GOT3 (cell line): ENCODE measurements at places on chromosomes 7 and 10.

DNA sequence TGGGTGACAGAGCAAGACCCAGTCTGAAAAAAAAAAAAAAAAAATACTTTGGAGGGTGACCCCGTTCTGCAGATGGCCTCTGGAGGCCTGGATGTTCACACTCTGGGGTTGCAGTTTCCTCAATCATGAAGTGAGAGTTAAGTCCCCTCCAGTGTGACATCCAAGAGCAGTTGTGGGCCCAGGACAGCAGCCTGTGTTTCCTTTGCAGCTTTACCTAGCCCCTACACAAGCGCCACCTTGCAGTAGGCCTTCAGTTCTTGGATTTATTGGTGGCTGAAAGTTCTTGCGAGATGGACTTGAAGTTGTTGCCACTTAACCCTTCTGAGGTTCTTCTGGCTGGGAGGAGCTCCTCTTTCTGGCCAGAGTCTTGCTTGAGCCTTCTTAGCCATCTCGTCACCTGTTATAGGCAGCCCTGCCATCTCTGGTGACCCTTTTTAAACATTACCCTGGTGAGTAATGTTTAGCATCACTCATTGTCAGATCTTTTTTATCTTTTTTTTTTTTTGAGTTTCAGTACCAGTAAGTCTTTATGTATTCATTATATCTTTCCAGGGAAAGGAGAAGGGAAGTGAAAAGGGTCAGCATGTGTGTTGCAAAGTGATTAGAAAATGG is 3.4 kb upstream of the ACTR3C start:
- no peak for DNase-seq

GRCh38 chr10:7492660-7493046 is 81.8 kb upstream of the SFMBT2 start:
- DNase-seq = no peak

DNA sequence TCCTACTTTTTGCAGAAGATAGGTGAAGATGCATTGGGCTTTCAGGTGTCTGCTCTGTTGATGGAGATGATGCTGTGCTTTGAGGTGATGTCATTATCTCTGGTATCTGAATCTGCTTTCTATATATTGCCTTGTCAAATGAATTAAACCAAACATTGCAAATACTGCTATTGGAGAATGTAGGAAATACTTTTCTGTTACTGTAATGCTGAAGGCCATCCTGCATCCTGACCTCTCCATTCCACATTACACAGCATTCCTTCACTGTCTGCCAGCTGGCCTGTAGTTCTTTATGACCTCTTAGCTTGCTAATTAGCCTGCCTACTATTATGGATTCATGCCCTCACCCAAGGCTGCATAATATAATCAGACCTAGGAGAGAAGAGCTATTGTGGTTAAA is 73.2 kb downstream of the VCL start:
- DNase-seq = no peak

DNA sequence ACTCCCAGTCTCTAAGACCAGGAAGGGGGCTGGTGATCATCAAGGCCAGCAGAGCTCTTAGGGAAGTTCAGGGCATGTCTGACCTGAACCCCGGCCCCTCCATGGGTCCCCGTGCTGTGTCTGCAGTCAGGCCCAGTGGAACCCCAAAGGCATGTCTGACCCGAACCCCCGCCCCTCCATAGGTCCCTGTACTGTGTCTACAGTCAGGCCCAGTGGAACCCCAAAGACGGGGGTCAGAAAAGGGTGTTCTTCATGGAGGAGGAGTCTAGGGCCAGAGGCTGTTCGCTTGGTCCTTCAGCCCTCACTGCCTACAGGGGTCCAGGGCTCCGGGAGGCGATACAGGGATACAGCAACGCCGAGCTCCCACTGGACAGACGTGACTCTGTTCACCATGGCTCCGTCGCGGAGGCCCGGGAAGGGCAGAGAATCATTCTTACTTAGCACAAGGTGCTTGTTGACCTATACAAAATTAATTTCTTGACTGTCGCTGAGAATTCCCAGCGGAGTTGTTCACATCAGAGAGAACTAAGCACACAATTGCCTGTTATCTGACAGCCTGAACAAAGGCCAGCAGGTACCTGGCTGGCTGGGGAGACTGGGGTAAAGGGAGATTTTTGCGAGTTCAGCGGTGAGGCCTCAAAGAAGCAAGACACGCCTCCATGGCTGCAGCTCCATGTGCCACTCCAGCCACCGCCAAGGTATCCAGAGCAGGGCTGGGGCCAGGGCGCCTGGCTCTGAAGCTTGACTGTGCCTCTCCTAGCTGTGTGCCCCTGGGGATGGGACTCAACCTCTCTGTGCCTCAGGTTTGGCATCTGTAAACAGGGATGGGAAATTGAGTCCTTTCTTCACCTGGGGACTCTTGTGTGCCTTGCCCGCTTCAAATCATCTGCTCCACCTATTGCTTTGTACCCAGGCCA is 26.8 kb downstream of the EN2 start:
- DNase-seq = no peak

GRCh38 chr7:131556909-131557651 is 652 bp upstream of the PODXL start:
- no peak for DNase-seq

DNA sequence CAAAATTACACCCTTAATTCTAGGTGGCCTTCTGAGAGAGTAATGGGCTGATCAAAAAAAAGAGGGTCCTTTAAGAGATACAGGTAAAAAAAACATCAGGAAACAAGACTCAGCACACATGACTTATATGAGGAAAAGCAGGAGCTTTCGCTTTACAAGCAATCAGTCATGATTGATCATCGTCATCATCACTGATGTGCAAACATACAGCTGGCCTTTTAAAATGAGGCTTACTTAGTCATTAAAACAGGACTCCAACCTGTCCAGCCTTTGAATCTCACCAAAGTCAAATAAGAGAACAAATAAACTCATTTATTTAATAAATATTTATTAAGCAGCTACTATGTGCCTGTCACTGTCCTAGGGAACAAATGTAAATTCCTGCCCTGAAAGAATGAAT is 255.3 kb downstream of the SKAP2 start:
- no peak for DNase-seq

DNA sequence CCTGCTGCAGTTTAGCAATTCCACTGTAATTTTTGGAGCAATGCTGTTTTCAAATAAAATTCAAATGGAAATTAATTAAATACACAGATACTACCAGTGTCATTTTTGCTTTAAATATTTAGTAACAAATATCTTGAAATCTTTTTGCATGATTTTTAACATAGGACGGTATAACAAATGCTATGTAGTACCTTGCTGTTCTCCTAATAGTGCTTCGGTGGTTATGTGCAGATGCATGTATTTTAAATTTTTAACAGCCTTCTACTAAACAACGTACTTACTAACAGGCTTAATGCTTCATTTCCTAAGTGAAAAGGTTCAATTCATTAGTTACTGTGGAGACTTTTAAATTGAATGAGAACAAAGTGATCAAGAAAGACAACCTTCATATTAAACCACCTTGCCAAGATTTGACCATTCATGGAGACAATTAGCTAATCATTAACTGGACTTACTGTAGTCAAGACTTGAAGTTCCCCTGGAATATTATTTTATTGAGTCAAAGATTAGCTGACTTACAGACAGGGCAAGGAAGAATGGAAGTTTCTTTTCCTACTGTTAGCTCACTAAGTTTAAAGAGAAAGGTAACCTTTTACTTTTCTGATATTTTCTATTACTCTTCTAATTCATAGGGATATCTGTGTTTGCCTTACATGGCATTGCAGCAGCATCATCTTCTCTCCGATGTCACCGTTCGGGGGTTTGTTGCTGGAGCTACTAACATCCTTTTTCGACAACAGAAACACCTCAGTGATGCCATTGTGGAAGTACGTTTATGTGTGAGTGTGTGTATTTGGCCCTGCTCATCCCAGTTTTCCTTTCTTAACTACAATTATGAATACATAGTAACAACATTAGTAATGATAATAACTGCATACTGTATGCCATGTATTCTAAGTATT is 74.3 kb downstream of the AVL9 start:
- no peak for DNase-seq

GRCh38 chr7:112023282-112023681 is 182.9 kb downstream of the DOCK4 start:
- DNase-seq = no peak

GRCh38 chr7:94436018-94436604 is 41.4 kb downstream of the COL1A2 start:
- DNase-seq = no peak

- DNase-seq = no peak
These were observed 31.9 kb downstream of the HEPACAM2 start for GRCh38 chr7:93194386-93194785.

GRCh38 chr10:121158988-121159579 is 307.9 kb downstream of the WDR11 start:
- no peak for DNase-seq

GRCh38 chr10:87771871-87772500 is 46.0 kb downstream of the ATAD1 start:
- DNase-seq = no peak

GRCh38 chr10:8726084-8726778 is 671.7 kb downstream of the GATA3 start:
- DNase-seq = no peak

- no peak for DNase-seq
These were observed 182.5 kb upstream of the AKR1E2 start for GRCh38 chr10:4643471-4643870.

GRCh38 chr10:130003787-130004613 is 39.9 kb upstream of the EBF3 start:
- DNase-seq = no peak

DNA sequence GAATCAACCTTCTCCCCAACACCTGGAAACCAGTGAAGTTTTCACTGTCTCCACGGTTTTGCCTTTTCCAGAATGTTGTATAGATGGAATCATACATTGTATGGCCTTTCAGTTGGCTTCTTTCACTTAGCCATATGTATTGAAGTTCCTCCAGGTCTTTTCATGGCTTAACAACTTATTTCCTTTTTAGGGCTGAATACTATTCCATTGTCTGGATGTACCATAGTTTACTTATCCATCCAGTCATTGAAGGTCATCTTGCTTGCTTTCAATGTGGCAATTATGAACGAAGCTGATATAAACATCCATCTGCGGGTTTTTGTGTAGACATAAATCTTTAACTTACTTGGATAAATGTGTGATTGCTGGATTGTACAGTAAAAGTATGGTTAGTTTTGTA is 69.2 kb upstream of the ZRANB1 start:
- DNase-seq = no peak
